Transverse colon (tissue), 4 donors: ENCODE measurements at places on chromosomes 7 and 10. TPM values are rescaled to one million over a fixed set of nuclear protein-coding genes. Genes with fewer than 3 reads are reported as not detected.
A peak's percentile ranks its signal among the peaks of the same experiment; 100 is the strongest.

DNA sequence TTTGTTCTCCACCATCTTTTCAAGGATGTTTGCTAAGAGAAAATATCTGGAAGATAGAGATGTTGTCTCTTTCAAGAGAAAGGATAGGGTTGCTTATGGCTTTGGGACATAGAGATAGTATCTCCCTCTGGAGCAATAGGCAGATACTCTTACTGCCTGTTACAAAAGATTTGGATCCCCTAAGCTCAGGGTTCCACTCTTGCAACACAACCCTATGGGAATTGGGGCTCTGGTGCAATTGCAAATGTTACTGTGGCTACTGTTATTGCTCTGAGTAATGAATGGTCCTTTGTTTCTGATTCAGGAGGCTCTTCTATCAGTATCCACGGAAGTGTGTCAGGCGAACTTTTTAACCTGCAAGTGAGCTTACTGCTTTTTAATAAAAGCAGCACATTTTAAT lies 88.8 kb downstream of the GPR85 start:
- no peak for DNase-seq
- no peak overlapping the region for H3K27ac ChIP-seq
- no peaks in the 10 kb centered on the region for H3K27me3 ChIP-seq

GRCh38 chr7:27709137-27710075 lies 30.6 kb upstream of the TAX1BP1 start:
- no peaks in the 10 kb centered on the region for H3K36me3 ChIP-seq
- no peak overlapping the region for H3K4me3 ChIP-seq
- H3K27ac ChIP-seq, result no peak overlapping the region
- no peak for DNase-seq
- H3K27me3 ChIP-seq, result no peaks in the 10 kb centered on the region

DNA sequence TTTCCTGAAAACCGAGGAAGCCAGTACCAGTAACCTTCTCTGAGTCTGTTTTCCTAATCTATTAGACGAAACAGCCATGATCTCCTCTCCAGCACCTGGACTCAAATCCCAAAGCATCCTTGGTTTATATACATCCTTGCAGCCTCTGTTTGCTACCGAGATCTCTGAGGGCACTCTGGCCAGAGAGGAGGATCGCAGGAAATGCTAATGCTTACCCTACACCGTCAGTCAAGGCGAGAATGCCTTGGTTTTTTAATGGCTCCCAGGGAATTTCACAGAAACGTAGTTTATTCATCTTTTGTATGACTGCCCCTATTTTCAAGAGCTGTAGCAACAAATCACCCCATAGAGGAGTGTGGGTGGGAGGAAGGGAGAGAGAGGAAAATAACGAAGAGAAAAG lies 91.5 kb upstream of the CALN1 start:
- no peak for DNase-seq
- H3K27ac ChIP-seq, result no peak overlapping the region
- no peaks in the 10 kb centered on the region for H3K27me3 ChIP-seq
- no peaks in the 10 kb centered on the region for H3K36me3 ChIP-seq
- no peak overlapping the region for H3K4me3 ChIP-seq
- H3K4me1 ChIP-seq, result no peaks in the 10 kb centered on the region

DNA sequence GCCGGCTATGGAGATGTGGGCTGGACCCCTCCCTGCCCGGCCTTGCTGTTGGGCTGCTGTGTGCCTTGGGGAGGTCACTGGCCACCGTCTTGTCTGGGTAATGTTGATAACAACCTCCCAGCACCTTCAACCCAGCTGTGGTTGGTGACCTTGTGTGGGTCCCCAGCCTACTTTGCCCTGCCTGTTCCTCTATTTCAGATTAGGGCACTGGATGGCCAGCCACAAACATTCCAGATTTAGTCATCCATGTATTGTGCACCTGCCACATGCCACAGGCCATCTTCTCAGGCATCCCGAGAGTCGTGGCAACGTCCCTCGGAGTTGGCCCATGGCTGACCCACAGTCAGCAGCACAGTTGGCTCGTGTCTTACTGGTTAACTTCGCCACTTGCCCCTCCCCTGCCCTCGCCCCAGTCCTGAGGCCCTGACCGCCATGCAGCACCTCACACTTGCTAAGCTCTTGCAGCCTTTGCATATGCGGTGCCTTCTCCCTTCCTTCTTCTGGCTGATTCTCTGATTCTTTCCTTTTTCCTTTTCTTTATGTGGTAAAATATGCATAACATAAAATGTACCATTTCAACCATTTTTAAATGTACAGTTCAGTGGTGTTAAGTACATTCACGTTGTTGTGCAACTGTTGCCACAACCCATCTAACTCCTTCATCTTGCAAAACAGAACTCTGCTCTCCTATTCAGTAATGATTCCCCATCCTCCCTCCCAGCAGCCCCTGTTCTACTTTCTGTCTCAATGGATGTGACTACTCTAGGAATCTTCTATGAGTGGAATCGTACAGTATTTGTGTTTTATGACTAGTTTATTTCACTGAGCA lies 60.6 kb downstream of the PRF1 start:
- no peak overlapping the region for H3K4me3 ChIP-seq
- no peak for DNase-seq

DNA sequence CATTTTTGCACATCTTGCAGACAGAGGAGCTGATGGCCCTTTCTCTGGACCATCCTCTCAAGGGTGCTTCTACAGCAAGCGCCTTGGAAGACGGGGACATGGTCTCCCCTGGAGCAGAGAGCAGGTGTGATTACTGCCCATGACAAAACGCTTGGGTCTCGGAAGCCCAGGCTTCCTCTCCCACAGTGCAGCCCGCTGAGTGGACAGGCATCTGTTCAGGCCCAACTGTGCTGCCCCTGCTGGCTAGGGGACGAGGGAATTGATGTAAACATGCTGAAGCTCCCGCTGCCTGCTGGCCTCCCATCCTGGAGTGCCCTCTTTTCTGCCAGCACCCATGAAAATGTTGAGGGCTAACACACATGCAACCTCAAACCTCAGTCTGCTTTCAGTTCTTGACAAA lies 14.3 kb downstream of the IL15RA start:
- no peaks in the 10 kb centered on the region for H3K4me1 ChIP-seq
- peaks cover 16% of the 10 kb centered on the region for H3K36me3 ChIP-seq
- no peak overlapping the region for H3K27ac ChIP-seq
- no peak for DNase-seq
- H3K4me3 ChIP-seq, result no peak overlapping the region

- no peaks in the 10 kb centered on the region for H3K36me3 ChIP-seq
- no peak overlapping the region for H3K27ac ChIP-seq
- H3K27me3 ChIP-seq, result no peaks in the 10 kb centered on the region
- H3K4me3 ChIP-seq, result no peak overlapping the region
- DNase-seq, result no peak
Measured at GRCh38 chr7:128947854-128948253, 10.1 kb downstream of the IRF5 start.

DNA sequence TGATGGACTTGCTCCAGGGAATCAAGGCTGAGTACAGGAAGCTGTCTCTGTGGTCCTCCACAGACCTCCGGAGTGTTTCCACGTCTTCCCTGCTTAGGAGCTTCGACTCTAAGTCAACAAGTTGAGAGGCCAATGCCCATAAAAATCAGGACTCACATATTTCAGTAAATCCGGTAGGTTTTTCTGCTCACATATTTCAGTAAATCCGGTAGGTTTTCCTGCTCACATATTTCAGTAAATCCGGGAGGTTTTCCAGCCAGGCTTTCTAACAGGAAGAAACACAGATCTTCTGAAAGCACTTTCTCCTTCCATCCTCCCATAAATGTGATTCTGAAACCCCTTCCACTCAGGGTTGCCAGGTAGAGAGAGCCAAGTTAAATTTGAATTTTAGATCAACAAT lies 340.1 kb upstream of the SHH start:
- no peaks in the 10 kb centered on the region for H3K36me3 ChIP-seq
- DNase-seq, result no peak
- H3K4me3 ChIP-seq, result no peak overlapping the region

DNA sequence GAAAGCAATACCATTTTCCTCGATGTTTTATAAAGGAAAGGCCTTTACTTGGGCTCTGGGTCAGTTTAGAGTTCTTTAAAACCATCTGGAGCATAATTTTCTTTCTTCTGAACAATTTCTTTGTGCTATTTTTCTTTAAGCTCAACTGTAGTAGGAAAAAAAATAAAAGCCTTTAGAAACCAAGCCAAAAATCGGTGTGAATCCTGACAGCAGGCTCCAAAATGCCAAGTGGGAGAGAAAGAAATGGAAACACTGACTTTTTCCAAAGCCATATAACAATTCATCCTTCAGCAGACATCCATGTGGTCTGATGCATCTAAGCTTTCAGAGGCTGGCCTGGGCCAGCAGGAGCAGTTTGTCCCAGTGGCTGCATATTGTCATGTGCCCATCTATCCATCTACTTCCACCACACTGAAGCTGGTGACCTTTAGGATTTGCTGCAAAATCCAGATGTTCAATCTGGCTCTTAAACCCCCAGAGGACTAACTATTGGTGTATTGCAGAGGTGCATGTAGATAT lies 23.0 kb upstream of the ITPRID1 start:
- H3K4me1 ChIP-seq, result peaks cover 6% of the 10 kb centered on the region
- H3K27me3 ChIP-seq, result no peaks in the 10 kb centered on the region
- H3K36me3 ChIP-seq, result no peaks in the 10 kb centered on the region
- H3K4me3 ChIP-seq, result no peak overlapping the region
- DNase-seq, result no peak
- H3K27ac ChIP-seq, result no peak overlapping the region

DNA sequence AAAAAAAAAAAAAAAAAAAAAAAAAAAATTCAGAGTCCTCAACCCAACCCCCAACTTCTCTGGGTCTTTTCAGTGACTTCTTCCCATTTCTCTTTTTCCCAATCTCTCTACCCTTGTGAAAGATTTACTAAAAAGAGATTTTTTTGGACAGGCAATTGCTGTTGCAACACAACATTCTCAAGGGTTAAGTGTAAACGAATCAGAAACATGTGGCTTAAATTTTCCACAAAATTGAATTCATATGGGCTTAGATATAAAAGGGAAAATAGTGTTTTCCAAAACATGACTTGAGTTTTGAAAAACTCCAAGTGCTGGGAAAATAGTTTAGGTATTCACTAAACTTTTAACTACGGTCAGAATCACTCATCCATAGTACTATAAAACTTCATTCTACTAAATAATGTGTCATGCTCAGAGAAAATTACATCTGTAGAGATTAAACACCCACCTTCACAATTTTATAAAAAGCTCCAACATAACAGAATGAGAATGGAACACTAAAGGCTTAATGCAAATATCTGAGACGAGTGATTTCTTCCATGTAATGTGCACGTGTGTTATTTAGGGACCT lies 643.1 kb downstream of the PARD3 start:
- H3K27me3 ChIP-seq, result no peaks in the 10 kb centered on the region
- no peak overlapping the region for H3K27ac ChIP-seq
- no peaks in the 10 kb centered on the region for H3K4me1 ChIP-seq
- no peaks in the 10 kb centered on the region for H3K36me3 ChIP-seq
- no peak for DNase-seq
- H3K4me3 ChIP-seq, result no peak overlapping the region

DNA sequence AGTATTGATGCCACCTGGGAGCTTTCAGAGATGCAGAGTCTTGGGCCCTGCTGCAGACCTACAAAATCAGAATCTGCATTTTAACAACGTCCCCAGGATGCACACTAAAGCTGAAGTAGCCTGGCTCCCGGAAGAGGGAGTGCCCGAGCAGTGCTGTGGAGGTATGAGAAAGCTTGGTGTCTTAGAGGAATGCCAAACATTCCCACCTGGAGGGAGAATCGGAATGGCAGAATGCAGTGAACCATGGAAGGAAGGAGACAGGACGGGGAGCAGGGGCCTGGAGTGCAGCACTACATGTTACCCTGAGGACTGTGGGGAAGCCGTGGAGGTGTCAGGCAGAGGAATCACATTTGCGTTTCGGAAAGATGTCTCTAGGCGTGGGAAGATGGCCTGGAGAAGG lies 90.9 kb downstream of the AOAH start:
- no peaks in the 10 kb centered on the region for H3K4me1 ChIP-seq
- no peak overlapping the region for H3K27ac ChIP-seq
- H3K4me3 ChIP-seq, result no peak overlapping the region
- no peaks in the 10 kb centered on the region for H3K27me3 ChIP-seq

- H3K36me3 ChIP-seq, result no peaks in the 10 kb centered on the region
- no peak overlapping the region for H3K4me3 ChIP-seq
- DNase-seq, result no peak
- no peaks in the 10 kb centered on the region for H3K4me1 ChIP-seq
- no peak overlapping the region for H3K27ac ChIP-seq
- H3K27me3 ChIP-seq, result no peaks in the 10 kb centered on the region
Measured at GRCh38 chr10:86148117-86148516, 218.5 kb downstream of the GRID1 start.

GRCh38 chr7:42726066-42726785 lies 185.6 kb downstream of the C7orf25 start:
- no peak for DNase-seq
- no peak overlapping the region for H3K27ac ChIP-seq
- H3K36me3 ChIP-seq, result no peaks in the 10 kb centered on the region
- no peaks in the 10 kb centered on the region for H3K27me3 ChIP-seq
- H3K4me3 ChIP-seq, result no peak overlapping the region

DNA sequence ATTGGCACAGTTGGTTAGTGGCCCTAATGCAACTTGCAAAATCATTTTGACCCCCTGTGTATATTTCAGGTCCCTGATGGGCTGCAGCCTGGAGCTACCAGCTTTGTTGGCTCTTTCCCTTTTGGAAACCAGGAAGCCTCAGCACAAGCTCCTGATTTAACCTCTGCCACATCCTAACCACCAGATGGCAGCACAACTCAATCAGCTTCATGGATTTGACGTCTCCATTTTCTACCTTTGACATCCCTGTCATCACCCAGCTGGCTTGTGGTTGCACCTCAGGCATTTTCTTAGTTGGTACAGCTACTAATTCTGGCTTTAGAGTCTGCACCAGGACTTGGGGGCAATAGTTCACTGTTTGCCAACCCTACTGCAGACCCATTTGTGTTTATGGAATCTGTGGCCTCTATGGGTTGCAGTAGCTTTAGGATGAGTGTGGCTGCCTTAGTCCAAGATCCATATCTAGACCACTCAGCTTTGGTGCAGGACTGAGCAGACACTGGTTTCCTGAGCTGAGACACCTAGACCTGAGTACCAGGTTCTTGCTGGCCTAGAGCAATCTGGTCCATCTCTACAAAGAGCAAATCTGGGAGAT lies 456.2 kb downstream of the REEP3 start:
- H3K27ac ChIP-seq, result no peak overlapping the region
- no peaks in the 10 kb centered on the region for H3K36me3 ChIP-seq
- peak; percentile 23 for DNase-seq
- H3K4me1 ChIP-seq, result no peaks in the 10 kb centered on the region
- H3K4me3 ChIP-seq, result no peak overlapping the region

- H3K27me3 ChIP-seq, result no peaks in the 10 kb centered on the region
- no peaks in the 10 kb centered on the region for H3K4me1 ChIP-seq
- no peak for DNase-seq
- no peaks in the 10 kb centered on the region for H3K36me3 ChIP-seq
Measured at GRCh38 chr10:24744946-24745345, 21.3 kb upstream of the ARHGAP21 start.

PKD2L1 gene
- total RNA-seq, result not detected

MNX1 gene
- total RNA-seq, result 23.2 TPM

SNX10 gene
- total RNA-seq, result 1.5 TPM

SYT15B gene
- total RNA-seq, result 0.64 TPM

SPDYE2 gene
- not detected for total RNA-seq
